ENCODE measurements at places on chromosomes 3 and 15. TPM values are rescaled to one million over a fixed set of nuclear protein-coding genes. Genes with fewer than 3 reads are reported as not detected.

GRCh38 chr3:73504239-73504638, 120.5 kb downstream of the PDZRN3 start:
- H3K27me3 ChIP-seq, result peaks cover 15% of the 10 kb centered on the region
- no peak overlapping the region for H3K27ac ChIP-seq
- no peaks in the 10 kb centered on the region for H3K36me3 ChIP-seq

DNA sequence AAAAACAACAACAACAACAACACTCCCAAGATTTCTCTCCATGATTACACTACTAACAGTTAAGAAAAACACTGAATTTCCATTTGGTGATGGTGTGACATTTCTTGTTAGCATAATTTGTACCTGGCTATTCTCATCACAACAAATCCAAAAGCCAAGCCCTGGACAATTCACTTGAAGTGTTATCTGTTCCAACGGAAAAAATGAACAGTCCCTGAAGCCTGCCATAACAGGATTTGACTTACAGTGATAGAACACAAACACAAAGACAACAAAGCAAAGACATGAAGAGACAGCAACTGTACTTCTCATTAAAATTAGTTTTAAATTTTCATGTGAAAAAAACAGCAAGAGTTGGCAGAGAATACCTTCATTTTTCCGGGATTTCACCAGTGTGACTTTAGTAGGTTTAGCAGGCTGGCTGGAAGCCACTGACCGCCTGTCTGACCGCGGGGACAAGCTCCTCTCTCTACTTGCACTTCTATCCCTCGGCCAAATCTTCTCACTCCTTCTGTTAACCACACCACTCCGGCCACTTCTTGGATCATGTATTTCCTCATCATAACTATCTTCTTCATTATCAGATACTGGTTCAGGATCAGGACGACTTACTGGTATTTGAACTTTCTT, 56.3 kb downstream of the TJP1 start:
- H3K4me3 ChIP-seq, result no peak overlapping the region
- peaks cover 28% of the 10 kb centered on the region for H3K27me3 ChIP-seq
- H3K27ac ChIP-seq, result no peak overlapping the region
- no peaks in the 10 kb centered on the region for H3K4me1 ChIP-seq
- H3K36me3 ChIP-seq, result no peaks in the 10 kb centered on the region

DNA sequence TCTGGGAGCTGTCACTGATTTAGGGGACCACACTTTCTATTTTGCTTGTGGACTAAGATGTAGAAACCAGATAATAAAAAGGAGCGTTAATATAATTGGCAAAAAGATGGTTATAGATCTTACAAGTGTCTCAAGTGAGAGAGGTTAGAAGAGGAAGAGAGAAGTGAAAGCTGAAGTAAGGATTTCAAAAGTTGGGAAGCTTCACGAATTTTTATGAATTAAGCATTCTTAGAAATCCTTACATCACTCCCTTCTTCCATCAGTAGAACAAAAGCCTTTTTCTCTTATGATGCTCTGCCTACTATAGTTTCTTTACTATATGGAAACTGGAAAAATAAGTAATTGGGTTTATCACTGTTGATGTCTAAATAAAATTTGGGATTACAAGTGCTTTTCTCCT, 146.5 kb downstream of the FNDC3B start:
- peaks cover 3% of the 10 kb centered on the region for H3K4me1 ChIP-seq
- H3K4me3 ChIP-seq, result no peak overlapping the region
- H3K27ac ChIP-seq, result no peak overlapping the region
- no peaks in the 10 kb centered on the region for H3K27me3 ChIP-seq

DNA sequence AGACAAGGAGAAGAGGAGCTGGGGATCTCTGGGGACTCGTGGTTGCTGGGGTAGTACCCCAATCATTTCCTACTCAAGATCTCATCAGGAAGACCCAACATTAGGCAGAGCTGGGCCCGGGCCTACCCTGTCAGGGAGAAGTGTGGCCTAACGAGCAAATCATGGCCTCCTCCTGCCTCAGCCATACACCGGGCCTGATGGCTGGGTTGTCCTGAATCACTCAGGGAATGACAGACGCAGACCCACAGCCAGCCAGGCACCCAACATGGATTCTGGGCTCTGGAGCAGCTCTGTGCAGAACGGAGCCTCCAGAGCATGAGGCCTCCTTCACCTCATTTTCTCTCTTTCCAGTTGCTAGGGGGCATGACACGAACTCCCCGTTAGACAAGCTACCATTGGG, 19.7 kb downstream of the ITGA11 start:
- H3K4me1 ChIP-seq, result peaks cover 3% of the 10 kb centered on the region
- H3K36me3 ChIP-seq, result no peaks in the 10 kb centered on the region
- H3K27ac ChIP-seq, result no peak overlapping the region
- H3K4me3 ChIP-seq, result no peak overlapping the region
- DNase-seq, result no peak

GRCh38 chr15:41597787-41598186, 38.8 kb downstream of the TYRO3 start:
- peaks cover 7% of the 10 kb centered on the region for H3K27me3 ChIP-seq
- no peaks in the 10 kb centered on the region for H3K36me3 ChIP-seq
- no peaks in the 10 kb centered on the region for H3K4me1 ChIP-seq
- no peak for DNase-seq

DNA sequence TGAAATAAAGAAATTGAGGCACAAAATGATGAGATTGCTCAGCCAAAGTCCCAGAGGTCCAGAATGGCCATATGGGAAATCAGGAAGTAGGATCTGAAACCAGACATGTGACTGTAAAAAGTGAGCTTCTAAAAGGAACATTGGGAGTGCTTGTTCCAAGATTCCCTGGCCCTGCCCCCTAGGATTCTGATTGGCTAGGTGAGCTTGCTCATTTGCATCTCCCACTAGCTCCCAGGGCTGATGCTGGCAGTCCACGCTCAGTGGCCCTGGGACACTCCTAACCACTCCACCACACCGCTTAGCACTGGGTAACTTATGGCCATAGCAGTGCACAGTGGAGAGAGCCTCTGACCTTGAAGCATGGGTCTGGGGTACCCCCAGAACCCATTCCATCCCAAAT, 326.7 kb downstream of the NTRK3 start:
- no peak overlapping the region for H3K27ac ChIP-seq
- DNase-seq, result no peak
- no peaks in the 10 kb centered on the region for H3K36me3 ChIP-seq
- no peaks in the 10 kb centered on the region for H3K4me1 ChIP-seq
- H3K4me3 ChIP-seq, result no peak overlapping the region
- H3K27me3 ChIP-seq, result no peaks in the 10 kb centered on the region

- no peaks in the 10 kb centered on the region for H3K36me3 ChIP-seq
- no peak for DNase-seq
- no peaks in the 10 kb centered on the region for H3K27me3 ChIP-seq
- H3K4me3 ChIP-seq, result no peak overlapping the region
These were observed 107.2 kb downstream of the CHST2 start for GRCh38 chr3:143226678-143227291.

TEX264 gene
- 75.2 TPM for total RNA-seq

RTP2 gene
- not detected for total RNA-seq

NTRK3 gene
- not detected for total RNA-seq

DNA sequence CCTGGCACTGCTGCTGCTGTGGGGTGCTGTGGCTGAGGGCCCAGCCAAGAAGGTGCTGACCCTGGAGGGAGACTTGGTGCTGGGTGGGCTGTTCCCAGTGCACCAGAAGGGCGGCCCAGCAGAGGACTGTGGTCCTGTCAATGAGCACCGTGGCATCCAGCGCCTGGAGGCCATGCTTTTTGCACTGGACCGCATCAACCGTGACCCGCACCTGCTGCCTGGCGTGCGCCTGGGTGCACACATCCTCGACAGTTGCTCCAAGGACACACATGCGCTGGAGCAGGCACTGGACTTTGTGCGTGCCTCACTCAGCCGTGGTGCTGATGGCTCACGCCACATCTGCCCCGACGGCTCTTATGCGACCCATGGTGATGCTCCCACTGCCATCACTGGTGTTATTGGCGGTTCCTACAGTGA, 2.1 kb downstream of the GRM2 start:
- DNase-seq, result no peak
- peaks cover 8% of the 10 kb centered on the region for H3K4me1 ChIP-seq
- H3K4me3 ChIP-seq, result no peak overlapping the region
- H3K27me3 ChIP-seq, result peaks cover 9% of the 10 kb centered on the region
- peak overlapping the region; percentile 22 for H3K27ac ChIP-seq

DNA sequence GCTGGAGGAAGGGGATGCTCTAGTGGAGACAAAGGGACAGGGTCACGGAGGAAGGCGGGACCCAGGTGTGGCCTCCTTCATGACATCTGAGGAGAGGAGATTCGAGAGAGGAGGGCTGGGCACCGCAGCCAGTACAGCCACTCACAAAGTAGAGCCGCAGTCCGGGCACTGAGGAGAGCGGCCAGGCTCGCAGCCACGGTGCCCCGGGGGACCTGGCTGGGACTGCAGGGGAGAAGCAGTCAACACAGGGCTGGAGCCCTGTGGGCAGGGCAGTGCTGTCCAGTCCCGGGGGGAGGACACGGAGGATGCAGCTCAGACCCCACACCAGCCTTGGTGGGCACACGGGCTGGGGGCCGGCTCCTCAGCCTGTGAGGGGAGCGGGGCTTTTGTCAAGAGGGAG, 40.3 kb downstream of the HMCES start:
- H3K36me3 ChIP-seq, result peaks cover 6% of the 10 kb centered on the region
- H3K27ac ChIP-seq, result no peak overlapping the region
- no peaks in the 10 kb centered on the region for H3K27me3 ChIP-seq
- no peak for DNase-seq

CMTM8 gene
- 5.9 TPM for total RNA-seq

AQP9 gene
- not detected for total RNA-seq

DNA sequence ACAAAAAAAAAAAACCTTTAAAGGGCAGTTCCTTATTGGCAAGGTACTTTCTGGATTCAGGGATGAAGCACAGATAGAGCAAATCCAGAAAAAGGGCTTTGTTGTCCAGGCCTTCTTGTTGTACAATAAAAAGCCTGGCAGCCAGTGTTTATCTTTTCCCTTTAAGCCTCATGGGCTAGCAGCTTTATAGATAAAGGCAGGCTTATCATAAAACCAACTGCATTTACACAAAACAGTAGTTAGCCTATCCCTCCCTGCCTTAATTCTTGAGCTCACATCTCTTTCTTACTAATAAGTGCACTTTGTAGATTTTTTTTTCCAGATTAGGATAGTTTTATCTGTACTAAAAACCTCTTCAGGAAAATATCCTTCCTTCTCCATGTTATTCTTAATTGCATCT, 662.8 kb upstream of the CCDC54 start:
- H3K27ac ChIP-seq, result no peak overlapping the region
- H3K4me1 ChIP-seq, result no peaks in the 10 kb centered on the region
- H3K27me3 ChIP-seq, result peaks cover 3% of the 10 kb centered on the region
- DNase-seq, result no peak
- no peaks in the 10 kb centered on the region for H3K36me3 ChIP-seq
